ENCODE measurements at places on chromosomes 11 and 22.
A peak's percentile ranks its signal among the peaks of the same experiment; 100 is the strongest.

DNA sequence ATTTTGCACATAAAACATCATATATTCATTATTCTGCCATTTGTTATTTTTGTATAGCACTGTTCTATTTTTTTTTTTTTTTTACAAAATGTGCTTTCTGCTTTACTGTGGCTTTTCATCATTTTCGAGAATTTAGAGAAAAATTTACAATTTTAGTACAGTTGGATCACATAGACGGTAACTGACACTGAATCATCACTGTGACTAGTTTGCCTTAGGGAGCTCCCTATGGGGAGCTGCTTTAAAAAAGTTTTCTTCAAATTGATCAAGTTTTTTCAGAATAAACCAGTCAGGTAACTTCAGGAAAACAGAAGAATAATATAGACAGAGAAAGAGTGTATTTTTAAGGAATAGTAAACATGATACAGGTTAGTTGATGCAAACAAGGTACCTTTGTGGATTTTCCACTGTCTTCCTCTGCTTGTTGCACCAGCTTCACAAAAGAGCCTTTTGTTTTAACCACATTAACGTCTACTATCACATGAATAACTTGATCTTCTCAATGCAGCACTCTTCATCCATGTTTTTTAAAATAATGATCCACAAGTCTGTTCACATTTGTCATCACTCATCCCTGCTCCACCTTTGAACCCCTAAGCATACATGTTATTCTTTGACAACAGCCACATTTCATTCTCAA is 327.0 kb downstream of the DYNC2H1 start:
- DNase-seq: no peak

DNA sequence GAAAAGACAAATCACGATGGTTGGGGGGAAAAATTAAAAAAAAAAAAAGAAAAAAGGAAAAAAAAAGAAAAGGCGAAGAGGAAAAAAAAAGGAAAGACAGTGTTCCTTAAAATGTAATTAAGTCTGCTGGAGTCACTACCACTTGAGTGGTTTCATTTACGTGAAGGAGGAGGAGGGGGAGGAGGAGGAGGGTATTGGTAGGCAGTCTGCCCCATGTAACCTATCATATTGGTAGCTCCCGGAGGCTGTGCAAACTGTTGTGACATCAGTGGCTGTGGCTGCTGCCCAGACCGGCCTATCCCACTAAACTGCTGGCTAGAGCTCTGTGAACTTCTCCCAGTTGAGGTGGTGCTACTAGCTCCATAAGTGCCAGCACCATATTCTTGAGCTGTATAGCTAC is 17.9 kb downstream of the KDELR3 start:
- DNase-seq: no peak

GRCh38 chr11:70030412-70030811 is 47.7 kb upstream of the ANO1 start:
- no peak for DNase-seq

GRCh38 chr22:37604875-37605274 is 3.8 kb upstream of the GGA1 start:
- peak; percentile 24 for DNase-seq

DNA sequence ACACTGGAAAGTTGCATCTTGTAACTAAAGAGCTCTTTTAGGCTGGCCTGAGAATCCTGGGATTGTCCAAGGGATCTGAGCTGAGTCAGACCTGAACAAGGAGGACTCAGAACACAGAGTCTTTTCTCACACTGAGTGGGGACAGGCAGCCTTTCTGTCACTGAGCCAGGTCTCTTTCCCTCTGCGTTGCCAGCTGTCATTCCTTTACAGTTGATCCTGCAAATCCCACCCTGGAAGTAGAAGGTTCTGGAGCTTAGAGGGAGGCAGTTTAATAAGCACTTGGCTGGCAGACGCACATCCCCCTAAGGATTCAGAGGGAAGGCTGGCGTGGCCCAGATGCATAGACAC is 76.3 kb upstream of the SUSD2 start:
- no peak for DNase-seq

DNA sequence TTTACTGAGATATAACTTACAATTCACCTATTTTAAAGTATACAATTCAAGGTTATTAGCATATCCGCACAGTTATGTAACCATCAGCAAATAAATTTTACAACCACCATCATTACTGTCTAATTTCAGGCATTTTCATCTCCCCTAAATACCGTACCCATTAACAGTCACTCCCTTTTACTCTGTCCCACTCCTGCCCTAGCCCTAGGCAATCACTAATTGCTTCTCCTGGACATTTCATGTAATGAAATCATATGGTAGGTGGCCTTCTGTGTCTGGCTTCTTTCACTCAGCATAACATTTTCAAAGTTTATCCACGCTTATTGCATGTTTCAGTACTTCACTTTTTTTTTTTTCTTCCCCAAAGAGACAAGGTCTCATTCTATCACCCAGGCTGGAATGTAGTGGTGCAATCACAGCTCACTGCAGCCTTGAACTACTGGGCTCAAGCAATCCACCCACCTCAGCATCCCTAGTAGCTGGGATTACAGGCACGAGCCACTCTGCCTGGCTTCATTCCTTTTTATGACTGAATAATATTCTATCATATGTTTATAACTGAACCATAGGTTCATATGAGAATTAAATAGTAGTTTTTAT is 61.4 kb upstream of the CHRM4 start:
- no peak for DNase-seq

GRCh38 chr11:46279126-46280099 is 2.0 kb downstream of the CREB3L1 start:
- no peak for DNase-seq

- no peak for DNase-seq
Measured at GRCh38 chr11:55357560-55358184, 10.1 kb upstream of the OR4A15 start.

GRCh38 chr11:125170510-125171031 is 6.0 kb downstream of the PKNOX2 start:
- no peak for DNase-seq

DNA sequence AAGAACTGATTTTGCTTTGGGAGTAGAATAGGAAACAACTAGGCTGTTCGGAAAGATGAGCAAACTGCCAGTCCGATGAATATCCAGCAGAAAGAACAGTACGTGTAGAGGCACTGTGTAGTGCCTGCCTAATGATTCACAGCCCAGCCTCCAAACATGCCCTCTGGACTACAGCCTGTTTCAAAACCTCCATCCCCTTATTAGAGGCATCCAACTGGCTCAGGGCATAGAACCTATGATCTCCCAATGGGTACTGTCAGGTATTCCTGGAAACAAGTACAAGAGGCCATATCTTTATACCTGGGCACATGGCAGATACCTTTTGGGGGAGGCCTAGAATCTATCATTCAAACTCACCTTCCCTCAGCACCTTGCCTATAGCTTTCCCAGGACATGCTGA is 4.9 kb downstream of the RRP8 start:
- DNase-seq: no peak

DNA sequence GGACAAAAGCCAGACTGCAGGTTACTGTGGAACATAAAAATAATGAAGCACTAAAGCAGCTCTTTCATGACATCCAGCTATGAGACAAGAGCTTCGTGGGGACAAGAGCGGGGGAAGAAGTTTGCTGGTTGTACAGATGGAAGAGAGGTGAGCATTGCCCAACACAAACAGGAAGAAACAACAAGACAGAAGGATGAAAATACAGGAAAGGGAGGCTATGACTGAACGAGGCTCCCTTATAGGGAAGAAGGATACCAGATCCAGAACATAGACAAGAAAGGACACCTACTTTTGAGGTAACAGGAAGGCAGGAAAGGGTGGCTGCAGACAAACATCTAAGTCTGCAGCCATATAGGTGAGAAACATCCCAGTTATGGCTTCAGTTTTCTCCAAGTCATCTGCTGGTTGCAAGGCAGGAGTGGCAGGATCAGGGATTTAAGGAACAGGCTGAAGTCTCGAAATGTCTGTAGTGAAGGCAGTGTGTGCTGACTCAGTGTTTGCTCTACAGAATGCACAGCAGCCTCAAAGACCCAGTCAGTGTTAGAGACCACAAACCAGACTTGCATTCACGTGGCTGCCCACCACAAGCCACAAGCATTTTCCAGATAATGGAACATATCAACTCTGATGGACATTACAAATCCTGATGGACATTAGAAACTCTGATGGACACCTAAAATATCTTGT is 1.9 kb downstream of the CLTCL1 start:
- DNase-seq: no peak

- DNase-seq: no peak
Measured at GRCh38 chr11:8204025-8204424, 35.2 kb upstream of the RIC3 start.

GRCh38 chr11:119482521-119483011 is 59.6 kb upstream of the THY1 start:
- DNase-seq: no peak

DNA sequence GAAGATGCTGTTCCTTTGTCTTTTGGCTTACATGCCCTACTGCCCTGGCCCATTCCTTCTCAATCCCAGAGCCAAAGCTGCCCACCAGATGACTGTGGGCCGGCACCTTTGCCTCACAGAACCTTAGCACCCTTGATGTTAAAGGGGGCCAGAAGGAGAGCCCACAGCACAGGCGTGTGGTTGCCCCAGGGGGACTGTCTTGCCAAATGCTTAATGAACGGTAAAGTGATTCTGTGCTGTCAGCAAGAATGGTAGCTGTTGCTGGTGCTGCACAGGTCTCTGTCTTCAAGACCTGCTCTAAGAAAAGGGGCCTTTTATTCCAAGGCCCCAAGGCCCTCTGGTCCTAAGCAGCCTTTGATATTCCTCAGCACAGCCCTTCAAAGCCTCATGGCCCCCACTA is 113.3 kb downstream of the MORC2 start:
- DNase-seq: no peak

GRCh38 chr11:344836-345578 is 24.3 kb upstream of the B4GALNT4 start:
- DNase-seq: no peak

GRCh38 chr11:47916361-47916841 is 64.0 kb upstream of the PTPRJ start:
- no peak for DNase-seq

- no peak for DNase-seq
Measured at GRCh38 chr11:102451041-102451680, 1.4 kb downstream of the TMEM123 start.

DNA sequence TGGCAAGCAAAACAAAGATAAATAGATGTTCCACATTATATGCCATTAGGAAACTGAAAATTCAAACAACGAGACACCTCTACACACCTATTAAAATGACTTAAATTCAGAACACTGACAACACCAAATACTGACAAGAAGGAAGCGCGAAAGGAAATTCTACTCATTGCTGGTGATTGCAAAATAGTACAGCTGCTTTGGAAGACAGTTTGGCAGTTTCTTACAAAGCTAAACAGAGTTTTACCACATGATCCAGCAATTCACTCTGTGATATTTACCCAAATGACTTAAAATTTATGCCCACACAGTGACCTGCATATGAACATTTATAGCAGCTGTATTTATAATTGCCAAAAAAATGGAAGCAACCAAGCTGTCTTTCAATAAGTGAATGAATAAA is 232.6 kb downstream of the CASP12 start:
- DNase-seq: no peak

DNA sequence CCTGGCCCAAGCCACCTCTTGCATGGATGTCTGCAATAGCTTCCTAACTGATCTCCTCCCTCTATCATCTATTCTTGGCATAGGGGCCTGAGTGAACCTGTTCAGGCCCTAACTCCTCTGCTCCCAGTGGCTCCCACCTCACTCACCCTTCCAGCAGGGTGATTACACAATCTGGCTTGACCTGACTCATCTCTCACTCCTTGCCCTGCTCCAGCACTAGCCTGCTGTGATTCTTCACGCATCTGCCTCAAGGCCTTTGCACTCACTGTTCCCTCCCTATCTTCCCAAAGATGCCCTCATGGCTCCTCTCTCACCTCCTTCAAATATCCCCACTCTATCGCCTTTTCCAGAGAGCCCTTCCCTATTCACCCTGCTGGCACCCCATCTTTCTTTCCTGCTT is 10.5 kb downstream of the SCN4B start:
- DNase-seq: no peak

- DNase-seq: no peak
Measured at GRCh38 chr22:24107661-24108060, 73.6 kb upstream of the SUSD2 start.

DNA sequence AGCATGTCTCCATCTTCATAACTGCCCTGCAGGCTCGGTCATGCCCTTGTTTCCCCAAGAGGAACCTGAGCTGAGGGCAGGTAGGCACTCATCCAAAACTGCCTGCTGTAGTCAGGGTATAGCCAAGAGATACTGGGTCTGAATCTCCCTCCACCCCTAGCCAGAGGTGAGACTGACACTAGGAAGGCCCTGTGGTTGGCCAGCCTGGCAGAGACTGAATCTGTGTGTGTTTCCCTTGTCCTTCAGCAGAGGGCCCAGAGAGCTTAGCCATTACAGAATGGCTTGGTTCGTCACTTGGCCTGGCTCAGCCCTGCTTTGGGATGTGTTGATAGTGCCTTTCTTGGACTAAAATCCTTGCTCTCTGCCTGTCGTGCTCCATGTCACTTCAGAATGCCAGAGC is 79.3 kb upstream of the SUSD2 start:
- DNase-seq: no peak

GRCh38 chr22:50706481-50707125 is 31.4 kb upstream of the ACR start:
- no peak for DNase-seq

DNA sequence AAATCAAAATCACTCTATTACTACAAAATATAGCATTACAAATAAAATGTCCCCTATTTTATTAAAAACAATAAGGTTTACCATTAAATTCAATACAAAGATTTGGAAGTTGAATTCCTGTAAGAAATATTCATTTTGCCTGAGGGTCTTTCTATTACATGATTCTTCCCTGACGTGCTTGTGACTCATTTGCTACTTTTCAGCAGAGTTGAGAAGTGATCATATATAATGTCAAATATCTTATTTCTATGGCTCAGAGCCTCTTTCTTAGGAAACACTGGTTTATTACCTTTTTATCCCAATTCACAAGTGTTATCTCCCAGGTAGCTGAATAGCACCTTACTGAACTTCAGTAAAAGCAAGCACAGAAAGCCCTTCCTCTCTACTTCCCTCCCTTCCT is 65.2 kb upstream of the CNTN5 start:
- DNase-seq: no peak

DNA sequence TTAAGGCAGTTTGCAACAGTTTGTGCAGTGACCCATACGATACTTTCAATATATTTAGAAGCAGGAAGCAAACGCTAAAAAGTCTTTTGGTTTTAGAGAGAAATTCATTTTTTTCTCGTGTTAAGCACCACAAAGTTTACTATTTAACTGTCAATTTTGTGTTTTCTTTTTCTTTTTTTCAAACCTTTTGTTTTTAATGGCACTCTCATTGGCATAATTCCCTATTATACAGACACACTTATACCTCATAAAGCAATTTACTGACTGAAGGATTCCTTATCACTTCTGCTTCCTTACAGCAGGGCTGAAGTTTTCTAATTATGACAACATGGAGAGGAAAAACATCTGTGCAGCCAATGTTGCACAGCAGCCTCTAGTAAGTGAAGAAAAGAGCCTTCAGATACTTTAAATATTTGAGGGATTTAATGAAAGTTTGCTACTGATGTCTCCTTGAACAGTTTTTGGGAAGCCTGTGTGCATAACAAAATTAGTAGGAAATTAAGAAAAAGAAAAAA is 2191.2 kb downstream of the LRRC4C start:
- DNase-seq: no peak

Measured in stimulated activated CD4-positive, alpha-beta T cell treated with anti-CD3 and anti-CD28 coated beads, TNF-alpha, amount 100 ng/mL, for 1 hour (primary cell).